ENCODE measurements at places on chromosomes 16 and 17. TPM values are rescaled to one million over a fixed set of nuclear protein-coding genes. Genes with fewer than 3 reads are reported as not detected.

DNA sequence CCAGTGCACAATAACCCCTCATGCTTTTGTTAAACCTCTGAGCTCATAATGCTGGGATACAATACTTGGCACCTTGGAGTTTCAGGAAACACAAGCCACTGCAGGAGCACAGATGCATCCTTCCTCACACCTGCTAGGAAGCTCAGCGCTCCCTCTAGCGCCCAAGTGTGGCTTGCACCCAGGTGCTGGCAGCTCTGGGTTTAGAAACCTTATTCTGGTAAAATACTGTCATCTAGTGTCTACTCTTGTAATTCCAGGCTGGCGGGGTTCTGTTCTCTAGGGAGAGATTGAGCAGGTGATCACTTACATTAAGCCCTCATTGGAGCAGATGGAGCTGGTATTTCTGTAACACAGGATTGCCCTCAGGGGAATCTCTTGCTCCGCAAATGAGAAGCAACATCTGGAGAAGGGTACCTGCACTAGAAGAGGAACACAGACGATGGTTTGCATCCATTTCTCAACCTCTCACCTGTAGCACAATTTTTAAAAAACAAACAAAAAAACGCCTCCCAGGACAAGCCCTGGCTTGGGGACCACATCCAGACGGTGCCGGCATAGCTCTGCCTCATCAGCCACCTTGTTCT lies 1.5 kb downstream of the CCL1 start:
- DNase-seq, result peak; percentile 39

DNA sequence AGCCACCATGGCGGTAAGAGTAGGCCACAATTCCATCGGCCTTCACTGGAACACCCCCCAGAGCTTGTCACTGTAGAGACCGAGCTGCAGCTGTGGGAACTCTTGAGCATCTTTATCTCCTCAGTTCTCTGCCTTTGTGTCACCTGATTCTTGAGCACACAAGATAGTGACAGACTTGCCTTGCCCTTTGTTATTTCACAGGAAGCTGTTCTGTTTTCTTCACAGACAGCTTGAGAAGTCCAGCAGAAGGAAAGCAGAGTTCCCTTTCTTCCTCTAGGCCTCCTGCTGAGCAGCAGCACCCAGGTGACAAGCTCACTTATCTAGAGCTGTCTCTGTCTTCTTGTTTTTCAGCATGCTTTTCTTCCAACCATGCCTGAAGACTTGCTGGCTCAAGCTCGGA lies 38.4 kb upstream of the ENDOV start:
- DNase-seq, result no peak

DNA sequence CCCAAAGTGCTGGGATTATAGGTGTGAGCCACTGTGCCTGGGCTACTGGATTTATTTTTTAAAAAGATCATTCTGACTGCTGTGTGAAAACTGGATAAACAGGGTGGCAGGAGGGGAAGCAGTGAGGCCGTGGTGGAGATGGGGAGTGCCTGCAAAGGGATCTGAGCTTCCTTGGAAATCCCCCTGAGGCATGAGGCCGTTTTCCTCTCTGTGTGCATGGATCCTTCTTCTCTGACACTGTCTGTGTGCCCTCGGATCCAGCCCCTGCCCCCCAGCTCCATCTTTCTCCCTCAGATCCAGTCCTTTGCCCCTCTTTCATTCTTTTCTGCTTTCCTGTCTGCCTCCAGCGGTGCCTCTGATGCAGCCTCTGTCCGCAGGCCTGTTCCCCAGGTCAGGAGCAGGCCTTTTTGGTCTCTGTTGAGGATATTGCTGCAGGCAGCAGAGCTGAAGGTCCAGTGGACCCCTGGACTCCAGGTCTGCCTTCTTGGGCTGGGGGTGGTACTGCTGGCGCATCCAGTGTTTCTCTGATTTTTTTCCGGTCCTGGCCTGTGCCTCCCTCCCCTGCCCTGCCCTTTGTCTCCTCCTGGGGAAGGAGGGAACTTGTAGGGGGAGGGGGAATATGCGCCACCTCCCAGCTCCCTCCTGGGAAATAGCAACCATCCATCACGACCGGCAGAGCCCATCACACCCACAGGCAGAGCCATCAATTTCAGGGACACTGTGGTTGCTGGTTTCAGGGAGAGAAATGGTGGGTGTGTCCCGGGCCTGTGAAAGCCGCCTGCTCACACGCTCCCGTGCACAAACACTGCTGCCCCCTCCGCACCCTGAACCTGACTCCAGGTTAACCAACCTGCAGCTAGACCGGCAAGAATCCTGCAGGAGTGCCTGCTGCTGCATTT lies 17.0 kb downstream of the MGAT5B start:
- no peak for DNase-seq

- DNase-seq, result no peak
These were observed 753.2 kb upstream of the EEF2KMT start for GRCh38 chr16:5850632-5851392.

DNA sequence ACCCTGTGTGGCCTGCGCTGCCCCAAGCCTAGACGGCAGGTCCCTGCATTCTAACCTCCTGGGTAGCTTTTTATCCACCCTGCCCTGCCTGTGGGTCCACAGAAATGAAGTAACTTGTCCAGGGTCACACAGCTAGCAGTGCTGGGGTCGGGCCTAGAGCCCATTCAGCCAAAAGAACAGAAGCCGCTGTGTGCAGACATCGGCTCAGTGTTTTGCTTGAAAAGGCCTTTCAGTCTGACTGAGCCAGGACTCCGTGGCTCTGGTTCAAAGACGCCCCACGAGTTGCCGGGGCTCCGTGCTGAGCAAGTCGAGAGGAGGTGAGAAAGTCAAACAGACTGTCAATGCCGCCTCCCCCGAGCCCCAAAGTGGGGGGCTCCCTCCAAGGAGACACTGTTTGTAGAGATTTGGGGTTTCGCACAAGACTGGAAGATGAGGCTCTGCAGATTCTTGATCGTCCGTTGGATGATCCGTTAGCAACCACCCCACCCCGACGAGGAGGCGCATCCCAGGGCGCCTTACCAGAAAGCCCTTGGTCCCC lies 226.2 kb downstream of the NTN1 start:
- no peak for DNase-seq

GRCh38 chr17:8436844-8437171 lies 1.1 kb downstream of the NDEL1 start:
- no peak for DNase-seq

GRCh38 chr17:64297467-64298088 lies 34.5 kb upstream of the TEX2 start:
- DNase-seq, result no peak

GRCh38 chr17:51120357-51120738 lies 320 bp downstream of the SPAG9 start:
- DNase-seq, result no peak

DNA sequence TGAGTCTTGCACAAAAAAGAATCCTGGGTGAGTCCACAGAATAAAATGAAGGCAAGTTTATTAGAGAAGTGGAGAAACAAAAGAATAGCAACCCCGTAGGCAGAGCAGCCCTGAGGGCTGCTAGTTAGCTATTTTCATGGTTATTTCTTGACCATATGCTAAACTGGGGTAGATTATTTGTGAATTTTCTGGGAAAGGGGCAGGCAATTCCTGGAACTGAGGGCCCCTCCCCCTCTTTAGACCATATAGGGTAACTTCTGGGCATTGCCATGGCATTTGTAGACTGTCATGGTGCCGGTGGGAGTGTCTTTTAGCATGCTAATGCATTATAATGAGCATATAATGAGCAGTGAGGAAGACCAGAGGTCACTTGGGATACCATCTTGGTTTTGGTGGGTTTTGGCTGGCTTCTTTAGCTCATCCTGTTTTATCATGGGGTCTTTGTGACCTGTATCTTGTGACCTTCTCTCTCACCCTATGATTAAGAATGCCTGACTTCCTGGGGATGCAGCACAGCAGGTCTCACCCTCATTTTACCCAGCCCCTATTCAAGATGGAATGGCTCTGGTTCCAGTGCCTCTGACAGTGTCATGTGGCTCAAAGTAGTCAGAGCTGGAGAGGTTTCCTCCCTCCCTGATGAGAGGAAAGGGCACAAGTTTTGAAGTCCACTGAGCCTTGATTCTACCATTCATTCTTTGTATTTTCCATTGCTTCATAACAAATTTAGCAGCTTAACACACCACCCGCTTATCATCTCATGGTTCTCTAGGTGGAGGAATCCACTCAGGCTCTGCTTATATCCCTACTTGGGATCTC lies 55.7 kb upstream of the LGALS9 start:
- DNase-seq, result no peak

GRCh38 chr16:70364399-70364798 lies 17.7 kb downstream of the DDX19A start:
- no peak for DNase-seq

DNA sequence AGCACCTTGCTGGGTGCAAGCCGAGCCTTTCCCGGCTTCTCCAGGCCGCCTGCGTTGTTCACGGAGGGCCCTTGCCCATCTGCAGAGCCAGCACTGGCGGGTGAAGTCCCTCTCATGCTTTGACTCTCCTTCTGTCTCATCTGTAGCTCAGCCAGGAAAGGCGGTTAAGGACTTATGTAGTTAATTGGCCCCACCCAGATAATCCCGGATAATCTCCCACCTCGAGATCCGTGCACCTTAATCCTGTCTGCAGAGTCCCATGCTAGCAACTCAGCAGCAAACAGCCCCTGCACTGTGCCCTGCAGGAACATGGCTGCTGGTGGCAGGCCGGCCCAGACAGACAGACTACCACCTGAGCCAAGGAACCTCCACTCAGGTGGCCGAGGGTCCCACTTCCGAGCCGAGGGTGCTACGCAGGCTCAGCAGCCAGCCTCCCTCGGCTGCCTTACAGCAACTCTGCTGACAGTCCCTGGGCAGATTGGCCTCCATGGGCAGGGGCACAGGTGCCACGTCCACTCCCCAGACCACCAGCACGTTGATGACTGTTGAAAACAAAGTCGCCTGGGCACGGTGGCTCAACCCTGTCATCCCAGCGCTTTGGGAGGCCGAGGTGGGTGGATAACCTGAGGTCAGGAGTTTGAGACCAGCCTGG lies 16.9 kb downstream of the RAB40C start:
- DNase-seq, result no peak

DNA sequence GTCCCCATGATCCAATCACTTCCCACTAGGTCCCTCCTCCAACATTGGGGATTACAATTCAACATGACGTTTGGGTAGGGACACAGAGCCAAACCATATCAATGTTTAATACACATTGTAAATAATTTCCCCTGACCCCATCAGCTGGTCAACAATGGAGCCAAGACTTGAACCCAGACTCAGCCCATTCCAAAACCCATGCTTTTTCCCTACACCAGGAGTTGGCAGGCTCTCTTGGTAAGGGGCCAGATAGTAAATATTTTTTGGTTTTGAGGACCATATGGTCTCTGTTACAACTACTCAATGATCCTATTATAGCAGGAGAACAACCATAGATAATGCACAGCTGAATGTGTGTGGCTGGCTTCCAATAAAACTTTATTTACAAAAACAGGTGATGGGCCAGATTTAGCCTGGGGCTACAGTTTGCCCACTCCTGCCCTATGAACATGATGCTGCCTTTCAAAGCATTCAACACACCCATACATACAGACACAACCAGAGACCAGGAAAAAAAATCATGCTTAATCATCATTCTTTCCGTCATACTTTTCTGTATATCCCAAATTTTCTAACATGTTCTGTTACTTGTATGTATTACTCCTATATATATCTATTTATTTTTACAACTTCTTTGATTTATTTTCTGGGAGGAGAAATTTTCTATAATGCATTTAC lies 22.1 kb upstream of the MSI2 start:
- DNase-seq, result no peak

DNA sequence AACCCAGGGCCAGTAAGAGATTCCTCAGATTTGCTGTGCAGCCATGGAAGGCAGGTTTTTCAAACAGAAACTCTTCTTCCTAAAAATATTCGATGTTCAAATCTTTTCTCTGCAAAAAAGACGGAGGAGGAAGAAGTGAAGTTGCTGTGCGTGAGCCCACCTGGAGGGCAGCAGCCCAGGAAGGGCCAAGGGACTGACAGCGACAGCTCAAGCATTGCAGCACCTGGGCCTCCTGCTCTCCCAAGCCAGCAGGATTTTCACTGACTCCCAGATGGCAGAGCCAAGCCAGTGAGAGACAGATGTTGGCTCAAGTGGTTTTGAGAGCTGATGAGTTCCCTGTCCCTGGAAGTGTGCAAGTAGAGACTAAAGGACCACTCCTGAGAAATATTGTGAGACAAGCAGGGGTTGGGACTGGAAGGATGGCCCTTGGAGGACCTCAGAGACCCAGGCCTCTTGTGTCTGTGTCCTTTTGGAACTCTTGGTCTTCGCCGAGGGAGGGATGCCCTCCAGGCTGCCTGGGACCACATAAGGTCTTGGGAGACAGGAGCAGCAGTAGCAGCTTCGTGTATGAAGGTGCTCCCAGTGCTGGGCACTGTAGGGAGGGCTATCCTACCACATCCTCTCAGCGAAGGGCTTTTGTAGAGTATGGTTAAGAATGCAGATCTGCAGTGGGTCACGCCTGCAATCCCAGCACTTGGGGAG lies 29.3 kb upstream of the TNFRSF13B start:
- no peak for DNase-seq

The CCL1 gene
- not detected for polyA plus RNA-seq

The KRTAP9-4 gene
- polyA plus RNA-seq, result not detected

The ABCA9 gene
- not detected for polyA plus RNA-seq

The TAC4 gene
- not detected for polyA plus RNA-seq

The VTN gene
- not detected for polyA plus RNA-seq

The SLC47A1 gene
- 0.29 TPM for polyA plus RNA-seq

The CCL13 gene
- not detected for polyA plus RNA-seq

The SLC6A2 gene
- polyA plus RNA-seq, result not detected
